ENCODE measurements at places on chromosomes 7 and 10.

GRCh38 chr7:47458486-47458885, 123.4 kb downstream of the TNS3 start:
- no peak for DNase-seq

DNA sequence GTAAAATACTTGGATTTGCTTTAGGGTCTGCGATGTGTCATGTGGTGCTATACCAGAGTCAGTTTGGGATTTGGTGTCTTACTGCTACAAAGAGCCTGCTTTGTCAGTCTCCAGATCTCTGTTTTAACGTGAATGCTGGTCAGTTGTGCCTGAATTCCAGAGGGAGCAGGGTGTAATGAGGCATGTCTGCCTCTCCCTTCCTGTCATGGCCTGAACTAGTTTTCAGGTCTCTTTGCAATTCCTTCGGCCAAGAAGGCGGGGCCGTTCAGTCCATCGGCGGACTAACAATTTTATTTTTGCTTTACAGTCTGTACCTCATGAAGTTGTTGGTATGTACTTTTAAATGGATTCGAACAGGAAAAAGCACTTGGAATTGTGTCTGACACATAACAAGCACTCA, 465.1 kb upstream of the ADARB2 start:
- DNase-seq, result no peak

GRCh38 chr10:101292194-101293006, 61.6 kb upstream of the BTRC start:
- DNase-seq, result no peak

DNA sequence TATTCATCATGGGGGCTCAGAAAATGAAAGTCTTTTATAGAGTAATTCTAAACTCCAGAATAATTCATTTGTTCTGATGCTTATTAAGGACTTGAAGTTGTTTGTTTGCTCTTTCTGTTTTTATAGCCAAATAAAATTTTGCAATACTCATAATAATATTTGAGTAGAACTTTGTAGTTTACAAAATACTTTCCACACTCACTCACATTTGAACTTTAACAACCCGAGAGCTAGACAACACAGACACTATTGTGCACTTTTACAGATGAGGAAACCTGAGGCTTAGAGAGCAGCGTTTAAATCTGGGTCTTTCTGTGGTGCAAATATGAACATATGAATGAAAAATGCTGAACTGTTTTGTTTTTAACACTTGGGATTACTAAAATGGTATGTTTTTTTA, 126.8 kb downstream of the KAT6B start:
- DNase-seq, result no peak

DNA sequence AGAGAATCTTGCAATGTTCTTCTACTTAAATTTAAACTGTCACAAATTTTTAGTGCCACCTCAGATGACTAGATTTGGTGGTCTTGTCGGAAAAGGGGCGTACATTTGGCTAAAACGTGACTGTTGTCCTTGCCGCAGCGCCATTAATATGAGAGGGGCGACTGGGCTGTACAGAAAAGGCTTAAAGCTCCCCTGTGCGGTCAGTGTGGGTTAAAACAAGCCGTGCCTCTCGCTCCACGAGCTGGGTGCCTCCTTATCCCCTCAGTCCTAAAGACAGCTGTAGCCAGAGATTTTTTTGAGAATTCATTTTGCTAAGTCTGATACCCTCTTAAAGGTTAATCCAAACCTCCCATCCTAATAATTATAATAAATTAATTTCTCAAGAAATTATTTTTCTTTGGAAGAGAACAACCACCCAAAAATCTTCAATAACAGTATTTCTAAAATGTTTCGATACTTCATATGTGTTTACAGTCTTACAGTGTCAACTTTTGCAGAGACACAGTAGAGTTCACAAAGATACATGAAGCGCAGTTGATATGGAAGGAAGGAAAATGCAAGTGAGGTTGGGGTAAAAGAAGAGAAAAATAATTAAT, 68.6 kb downstream of the C7orf25 start:
- no peak for DNase-seq

GRCh38 chr7:16063716-16064675, 357.3 kb downstream of the CRPPA start:
- no peak for DNase-seq

DNA sequence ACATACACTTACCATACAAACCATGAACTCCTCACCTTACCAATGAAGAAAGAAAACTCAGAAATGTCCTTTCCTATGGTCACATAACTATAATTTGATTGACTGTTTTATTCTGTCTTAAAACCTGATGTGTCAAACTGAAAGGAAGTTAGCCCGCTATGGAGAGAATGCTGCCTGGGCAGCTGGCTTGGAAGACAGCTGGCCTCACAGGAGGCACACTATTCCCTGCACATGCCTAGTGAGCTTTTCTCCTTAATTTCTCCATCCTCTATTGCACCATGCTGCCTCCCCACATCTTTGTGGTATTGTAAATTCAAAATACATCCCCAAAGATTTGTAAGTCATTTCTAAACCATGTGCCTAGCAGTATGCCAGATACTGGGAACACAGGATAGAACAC, 163.3 kb downstream of the STK31 start:
- DNase-seq, result no peak

GRCh38 chr10:61471491-61471890, 18.3 kb upstream of the TMEM26 start:
- no peak for DNase-seq

GRCh38 chr10:132448248-132448731, 51.3 kb downstream of the PWWP2B start:
- no peak for DNase-seq

GRCh38 chr7:101884671-101885596, 67.5 kb downstream of the CUX1 start:
- DNase-seq, result no peak

DNA sequence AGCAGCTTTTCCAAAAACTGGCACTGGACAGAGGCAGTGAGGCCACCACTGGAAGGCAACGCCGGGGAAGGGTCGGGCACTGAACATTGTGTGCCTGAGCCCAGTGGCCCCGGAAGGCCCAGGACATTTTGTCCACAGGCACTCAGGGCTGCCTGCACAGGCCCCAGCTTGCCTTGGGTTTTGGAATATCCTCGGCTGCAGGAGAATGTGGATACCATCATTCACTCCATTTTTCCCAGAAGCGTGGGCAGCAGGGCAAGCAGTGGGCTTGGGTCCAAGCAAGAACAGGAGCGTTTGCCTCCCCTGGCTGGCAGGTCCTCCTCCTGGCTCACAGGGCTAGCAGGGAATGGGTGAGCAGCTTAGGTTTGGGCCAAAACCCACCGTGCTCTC, 147.4 kb downstream of the EBF3 start:
- DNase-seq, result no peak

GRCh38 chr7:149180722-149181449, 14.5 kb upstream of the ZNF282 start:
- no peak for DNase-seq

- no peak for DNase-seq
Observed at GRCh38 chr10:14466257-14466656, 135.5 kb upstream of the FRMD4A start.

DNA sequence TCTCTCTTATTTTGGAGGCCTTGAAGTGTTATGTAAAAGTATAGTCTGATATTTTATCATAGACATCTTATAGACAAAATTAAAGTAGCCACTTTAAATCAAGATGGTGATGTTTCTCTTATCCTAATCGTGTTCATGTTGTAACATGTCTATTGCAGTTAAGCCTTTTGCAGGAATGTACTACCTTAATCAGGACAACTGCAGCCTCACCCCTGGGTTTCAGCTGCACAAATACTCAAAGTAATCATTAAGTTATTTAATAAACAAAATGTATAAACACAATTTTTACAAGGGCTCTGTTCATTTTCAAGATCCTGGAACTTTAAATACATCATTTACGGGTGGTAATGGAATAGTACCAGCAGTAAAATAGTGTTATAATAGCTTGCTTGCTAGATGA, 14.4 kb upstream of the KIF5B start:
- DNase-seq, result no peak
